ENCODE measurements at places on chromosomes 7 and 10.

DNA sequence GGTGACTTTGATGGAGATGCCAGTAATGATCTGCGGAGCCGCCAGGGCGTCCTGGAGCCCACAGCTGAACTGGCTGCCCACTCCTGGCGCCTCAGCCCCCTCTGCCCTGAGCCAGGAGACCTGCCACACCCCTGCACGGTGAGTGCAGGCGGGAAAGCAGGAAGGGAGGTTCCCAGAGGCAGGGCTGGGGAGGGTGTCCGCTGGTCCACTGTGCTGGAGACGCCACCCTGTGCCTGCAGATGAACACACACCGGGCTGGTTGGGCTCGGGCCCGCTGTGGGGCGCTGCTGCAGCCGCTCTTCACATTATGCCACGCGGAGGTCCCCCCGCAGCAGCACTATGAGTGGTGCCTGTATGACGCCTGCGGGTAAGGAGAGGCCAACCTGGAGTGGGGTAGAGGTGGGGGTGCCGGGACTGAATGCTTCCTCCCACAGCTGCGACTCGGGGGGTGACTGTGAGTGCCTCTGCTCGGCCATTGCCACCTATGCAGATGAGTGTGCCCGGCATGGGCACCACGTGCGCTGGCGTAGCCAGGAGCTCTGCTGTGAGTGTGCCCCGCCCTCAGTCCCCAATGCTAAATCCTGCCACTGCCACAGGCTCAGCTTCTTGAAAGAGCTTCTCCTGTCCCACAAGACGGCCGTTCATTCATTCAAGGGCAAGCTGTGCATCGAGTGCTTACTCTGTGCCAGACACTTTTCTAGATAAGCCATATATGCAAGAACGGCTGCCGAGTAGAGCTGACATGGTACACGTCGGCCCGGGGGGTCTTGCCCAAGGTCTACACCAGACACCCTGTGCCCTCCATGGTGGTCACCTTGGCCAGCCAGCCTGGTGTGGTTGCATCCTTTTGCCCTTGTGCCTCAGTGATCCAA lies 14.3 kb upstream of the ZNF467 start:
- peak; percentile 37 for DNase-seq

- no peak for DNase-seq
These were observed 167.7 kb downstream of the MAGI2 start for GRCh38 chr7:79285756-79286155.

DNA sequence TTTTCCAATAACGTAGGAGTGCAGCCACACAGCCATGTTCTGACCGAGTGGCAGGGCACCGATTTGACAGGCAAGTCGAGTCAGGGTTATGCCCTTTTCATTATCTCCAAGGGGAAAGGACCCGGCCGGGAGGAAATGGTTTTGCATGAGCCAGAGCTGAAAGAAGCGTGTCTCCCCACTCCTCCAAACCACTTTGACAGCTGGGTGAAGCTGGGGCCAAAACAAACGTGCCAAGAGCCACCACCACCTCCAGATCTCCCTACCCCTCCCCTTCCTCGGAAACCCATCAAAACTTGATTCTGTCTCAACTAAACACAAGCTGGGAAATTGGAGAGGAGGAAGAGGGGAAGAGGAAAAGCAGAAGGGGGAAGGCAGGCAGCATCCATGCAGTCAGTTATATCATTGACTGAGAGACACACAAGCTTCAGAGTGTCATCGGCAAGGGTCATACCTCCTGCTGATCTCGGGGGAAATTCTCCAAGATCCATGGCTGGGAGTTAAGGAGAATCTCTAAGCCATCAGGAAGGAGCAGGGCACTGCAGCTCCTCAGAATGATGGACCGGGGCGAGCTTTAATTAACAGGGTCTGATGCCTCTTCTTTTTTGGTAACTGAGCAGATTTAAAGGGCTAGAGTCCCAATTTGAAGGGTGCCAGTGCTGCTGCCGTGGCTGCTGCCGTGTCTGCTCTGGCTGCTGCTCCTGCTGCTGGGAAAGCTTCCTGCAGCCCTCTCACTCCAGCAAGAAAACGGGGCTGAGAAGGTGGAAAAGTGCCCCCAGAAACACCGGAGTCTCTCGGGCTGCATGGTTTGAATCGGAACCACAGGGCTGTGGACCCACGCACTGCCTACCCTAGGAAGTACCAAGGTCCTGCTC lies 34.7 kb upstream of the CALN1 start:
- DNase-seq = no peak

DNA sequence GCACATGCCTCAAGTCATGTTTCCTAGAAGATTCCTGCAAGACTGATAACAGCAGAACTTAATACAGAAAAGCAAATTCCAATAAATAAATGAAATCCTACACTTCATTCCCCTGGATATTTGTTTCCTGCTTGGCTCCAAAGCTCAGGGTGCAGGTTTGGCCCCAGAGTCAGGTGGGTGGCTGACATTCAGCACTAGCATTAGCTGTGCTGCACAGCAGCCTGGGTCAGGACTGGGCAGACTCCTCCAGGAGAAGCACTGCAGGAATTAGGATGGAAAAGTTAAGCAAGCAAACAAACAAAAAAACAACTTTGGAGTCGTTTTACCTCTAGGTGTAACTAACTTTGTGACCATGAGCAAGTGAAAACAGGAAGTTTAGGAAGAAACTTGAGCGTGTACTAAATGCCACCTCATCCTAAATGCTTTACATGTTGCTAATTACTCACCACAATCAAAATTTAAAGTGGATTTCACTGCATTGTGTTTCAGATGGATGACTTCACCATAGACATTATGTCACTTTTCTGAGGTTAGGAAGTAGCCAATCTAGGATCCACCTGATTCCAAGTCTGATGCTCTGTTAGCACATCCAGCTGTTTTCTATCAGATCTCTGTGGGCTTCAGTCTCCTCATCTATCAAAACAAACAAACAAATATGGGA lies 239.4 kb downstream of the C7orf25 start:
- peak; percentile 12 for DNase-seq

- DNase-seq = no peak
These were observed 299.7 kb upstream of the CSTF2T start for GRCh38 chr10:51999096-51999495.

- peak; percentile 85 for DNase-seq
These were observed 3.0 kb upstream of the CYP2W1 start for GRCh38 chr7:979886-980571.

- no peak for DNase-seq
These were observed 306.6 kb downstream of the CAMK1D start for GRCh38 chr10:12655940-12656339.

DNA sequence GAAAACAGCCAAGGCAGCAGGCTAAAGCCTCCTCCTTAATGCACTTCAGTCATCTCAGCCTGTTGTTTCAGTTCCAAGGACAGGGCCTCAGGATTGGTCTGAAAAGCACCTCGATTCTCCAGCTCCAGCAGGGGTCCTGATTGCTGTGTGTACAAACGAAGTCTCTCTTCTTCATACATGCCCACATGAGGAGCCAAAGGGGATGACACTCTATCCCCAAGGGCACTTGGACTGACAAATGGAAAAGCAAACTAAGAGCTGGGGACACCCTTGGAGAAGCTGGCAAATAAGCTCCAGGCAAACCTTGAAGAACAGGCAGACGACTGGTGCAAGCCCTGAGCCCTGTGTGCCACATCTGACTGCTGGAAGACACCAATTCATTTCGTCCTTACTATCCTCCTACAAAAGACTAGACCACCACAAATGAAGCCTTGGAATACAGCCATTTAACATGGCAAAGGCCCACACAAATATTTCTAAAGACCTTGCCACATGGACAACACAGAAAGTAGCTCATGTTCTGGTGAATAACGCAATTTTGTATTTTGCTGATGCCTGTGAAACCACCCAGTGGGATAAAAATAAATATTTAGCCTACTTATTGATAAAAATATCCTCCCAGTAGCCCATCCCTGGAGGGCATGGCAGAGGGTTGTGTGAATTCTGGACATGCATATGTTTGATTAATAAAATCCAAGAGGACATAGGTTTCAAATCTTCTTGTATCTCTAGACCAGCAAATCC lies 61.9 kb downstream of the PARD3 start:
- DNase-seq = no peak

DNA sequence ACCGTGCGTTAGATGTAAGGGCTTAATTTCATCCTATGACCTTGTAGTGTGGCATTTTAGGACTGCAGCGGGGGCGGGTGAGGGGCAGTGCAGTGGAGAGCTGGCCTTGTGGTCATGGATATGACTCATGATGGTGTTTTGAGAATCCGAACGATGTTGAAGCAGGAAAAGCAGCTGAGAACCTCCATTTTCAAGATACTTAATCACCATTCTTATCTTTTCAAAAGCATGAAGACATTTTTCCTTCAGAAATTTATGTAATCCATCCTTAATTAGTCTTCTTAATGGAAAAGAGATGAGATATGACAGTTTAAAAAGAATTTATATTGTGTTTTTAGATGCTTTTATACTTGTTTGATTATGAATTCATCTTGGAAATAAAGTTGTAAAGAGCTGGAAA lies 9.6 kb downstream of the ATP5F1C start:
- peak; percentile 76 for DNase-seq

DNA sequence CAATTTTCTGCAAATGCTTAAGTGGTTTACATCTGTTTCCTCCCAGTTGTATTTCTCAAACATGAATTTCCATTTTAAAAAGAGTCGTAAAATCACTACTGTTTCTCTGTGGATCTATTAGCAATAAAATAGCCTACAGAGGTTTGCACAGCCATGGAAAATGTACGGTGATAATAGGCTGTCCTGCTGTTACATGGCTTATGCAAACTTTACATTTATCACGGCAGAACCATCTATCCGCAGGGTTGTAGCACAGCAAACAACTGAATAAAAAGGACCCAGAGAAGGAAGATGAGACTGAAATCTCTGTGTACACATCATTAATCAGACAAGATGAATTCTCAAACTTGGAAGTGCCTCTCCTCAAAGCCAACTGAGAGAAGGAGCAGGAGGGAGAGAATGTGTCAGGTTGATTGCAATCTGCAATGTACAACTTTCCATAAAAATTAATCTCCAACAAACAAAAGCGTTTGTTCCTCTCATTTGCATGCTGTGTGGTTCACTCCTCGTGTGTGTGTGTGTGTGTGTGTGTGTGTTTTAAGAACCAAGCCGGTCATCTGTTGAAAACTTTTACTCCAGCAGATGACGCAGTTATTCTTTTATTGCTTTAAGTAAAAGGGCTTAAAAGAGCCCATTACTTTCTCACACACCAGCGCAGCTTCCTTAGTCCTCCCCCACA lies 279.3 kb downstream of the SKAP2 start:
- peak; percentile 32 for DNase-seq

DNA sequence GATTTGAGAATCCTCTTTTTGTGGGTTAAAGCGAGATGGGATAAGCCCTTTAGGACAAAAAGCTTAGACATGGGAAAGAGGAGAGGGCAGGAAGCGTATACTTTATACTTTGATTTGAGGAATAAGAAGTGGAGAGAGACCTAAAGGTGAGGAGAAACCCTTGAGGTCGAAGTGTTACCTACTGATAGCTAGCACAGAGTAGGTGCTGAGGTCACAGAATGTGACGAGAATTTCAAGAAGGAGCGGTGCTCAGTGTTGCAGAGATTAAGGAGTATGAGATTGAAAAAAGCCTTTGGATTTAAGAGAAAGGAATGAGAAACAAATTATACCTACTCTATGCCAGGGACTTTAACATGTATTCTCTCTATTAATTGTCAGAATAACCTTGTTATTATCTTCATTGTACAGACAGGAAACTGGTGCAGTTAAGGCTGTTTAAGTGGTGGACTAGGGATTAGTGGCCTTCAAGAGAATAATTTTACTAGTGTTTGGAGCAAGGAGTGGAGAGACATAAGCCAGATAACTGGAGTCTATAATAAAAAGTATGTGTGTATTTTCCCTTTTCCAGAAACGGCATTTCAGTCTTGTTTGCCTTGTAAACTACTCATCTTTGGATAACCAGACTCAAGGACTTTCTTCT lies 8.8 kb downstream of the CAPZA2 start:
- no peak for DNase-seq

GRCh38 chr7:149719912-149720335 lies 53.5 kb downstream of the ZNF467 start:
- peak; percentile 44 for DNase-seq

DNA sequence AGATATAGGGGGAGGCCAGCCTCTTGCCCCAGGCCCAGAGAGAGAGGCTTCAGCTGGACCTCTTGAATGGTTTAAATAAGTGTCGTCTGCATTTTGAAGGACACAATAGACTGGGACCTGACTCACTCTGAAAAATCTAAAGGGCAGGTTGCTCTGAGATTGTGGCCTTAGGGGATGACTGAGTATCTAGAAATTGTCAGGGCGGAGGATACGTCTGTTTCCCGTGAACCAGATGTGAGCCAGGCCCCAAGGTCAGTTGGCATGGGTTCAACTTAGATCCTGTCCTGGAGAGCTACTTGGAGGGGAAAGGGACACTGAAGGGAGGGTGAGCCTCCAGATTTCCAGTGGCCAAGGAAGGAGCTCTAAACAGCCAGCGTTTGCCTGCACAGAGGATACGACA lies 110.2 kb downstream of the CHN2 start:
- peak; percentile 3 for DNase-seq

DNA sequence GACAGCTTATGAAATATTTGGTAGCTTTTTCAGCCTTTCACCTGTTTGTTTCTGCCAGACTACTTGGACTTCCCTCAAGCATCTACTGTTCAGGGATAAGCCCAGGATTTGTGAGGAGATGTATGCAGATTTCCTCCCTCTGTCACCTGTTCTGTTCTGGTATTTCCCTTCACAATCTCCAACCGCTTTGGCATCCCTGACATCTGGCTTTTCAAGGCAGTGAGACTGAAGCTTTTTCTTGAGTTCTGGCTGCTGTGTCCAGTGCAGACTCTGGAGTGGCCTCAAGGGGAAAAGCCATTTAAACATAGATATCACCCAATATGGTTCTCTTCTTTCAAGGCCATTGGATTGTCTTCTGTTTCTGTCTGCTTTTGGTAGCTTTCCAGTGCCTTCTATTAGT lies 369.7 kb downstream of the LRMDA start:
- DNase-seq = no peak
